ENCODE measurements at places on chromosomes 2 and 18.
A peak's percentile ranks its signal among the peaks of the same experiment; 100 is the strongest.

DNA sequence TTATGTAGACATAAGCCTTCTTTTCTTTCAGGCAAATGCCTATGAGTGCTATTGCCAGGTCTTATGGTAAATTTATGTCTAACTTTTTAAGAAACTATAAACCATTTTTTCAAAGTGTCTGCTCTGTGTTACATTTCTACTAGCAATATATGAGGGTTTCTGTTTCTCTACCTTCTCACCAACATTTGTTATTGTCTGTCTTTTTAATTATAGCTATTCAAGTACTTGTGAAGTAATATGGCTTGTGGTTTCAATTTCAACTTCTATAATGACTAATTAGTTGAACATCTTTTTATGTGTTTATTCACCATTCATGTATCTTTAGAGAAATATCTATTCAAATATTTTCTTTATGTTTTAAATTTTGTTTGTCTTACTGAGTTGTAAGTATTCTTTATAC lies 213.1 kb upstream of the MC4R start:
- no peak for DNase-seq

DNA sequence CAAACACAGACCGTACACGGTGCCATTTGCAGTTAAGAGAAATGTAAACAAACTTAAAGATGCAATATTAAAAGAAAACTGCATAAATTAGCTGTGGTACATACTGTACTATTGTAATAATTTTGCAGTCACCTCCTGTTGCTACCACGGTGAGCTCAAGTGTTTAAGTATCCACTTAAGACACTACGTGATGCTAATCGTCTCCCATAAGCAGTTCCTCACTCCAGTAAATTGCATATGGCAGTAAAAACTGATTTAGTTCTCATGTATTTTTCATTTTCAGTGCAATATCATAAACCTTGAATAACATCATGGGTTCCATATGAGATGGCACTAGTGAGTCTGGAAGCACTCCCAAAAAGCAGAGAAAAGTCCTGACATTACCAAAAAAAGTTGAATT lies 14.4 kb downstream of the CLEC4F start:
- DNase-seq = no peak

GRCh38 chr2:75896779-75897366 lies 186.2 kb upstream of the GCFC2 start:
- peak; percentile 16 for DNase-seq

- DNase-seq = no peak
Observed at GRCh38 chr18:78583739-78584458, 395.7 kb upstream of the SALL3 start.

- no peak for DNase-seq
Observed at GRCh38 chr2:128404709-128405466, 86.2 kb upstream of the HS6ST1 start.

DNA sequence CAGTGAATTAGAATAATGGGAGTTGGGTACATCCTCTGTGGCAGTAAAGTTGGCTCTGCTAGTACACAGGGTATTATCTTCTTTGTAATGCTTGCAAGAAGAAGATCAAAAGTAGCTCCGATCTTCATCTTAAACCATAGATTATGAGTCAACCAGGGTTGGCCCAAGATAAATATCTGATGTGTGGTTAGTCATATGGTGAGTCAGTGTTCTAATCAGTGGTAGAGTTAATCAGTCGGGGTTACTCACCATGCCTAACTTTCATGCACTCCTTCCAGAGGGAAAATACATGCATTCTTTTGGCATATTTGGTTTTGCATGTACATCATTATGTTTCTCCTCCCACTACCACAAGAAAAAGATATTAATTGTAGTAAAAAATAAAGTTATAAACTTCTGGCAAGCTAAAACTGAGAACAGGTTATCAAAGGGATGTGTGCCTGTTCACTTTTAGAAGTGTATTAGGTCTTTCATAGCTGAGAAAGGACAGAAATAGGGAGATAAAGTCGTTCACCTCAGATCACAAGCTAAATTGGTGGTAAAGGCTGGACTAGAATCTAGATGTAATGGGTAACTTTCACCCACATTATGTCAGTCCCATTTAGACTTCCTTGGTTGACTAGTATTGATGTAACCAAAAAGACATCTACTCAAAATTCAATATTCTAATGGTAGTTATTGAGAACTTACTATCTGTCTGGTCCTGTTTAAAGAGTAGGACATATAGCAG lies 684.4 kb downstream of the IRS1 start:
- peak; percentile 98 for DNase-seq

- no peak for DNase-seq
Observed at GRCh38 chr2:62156861-62157496, 38.9 kb upstream of the B3GNT2 start.

- no peak for DNase-seq
Observed at GRCh38 chr2:215503381-215503780, 67.5 kb upstream of the FN1 start.
